IPS-NIHi11 (cell line): ENCODE measurements at places on chromosomes 3 and 15.
A peak's percentile ranks its signal among the peaks of the same experiment; 100 is the strongest.

DNA sequence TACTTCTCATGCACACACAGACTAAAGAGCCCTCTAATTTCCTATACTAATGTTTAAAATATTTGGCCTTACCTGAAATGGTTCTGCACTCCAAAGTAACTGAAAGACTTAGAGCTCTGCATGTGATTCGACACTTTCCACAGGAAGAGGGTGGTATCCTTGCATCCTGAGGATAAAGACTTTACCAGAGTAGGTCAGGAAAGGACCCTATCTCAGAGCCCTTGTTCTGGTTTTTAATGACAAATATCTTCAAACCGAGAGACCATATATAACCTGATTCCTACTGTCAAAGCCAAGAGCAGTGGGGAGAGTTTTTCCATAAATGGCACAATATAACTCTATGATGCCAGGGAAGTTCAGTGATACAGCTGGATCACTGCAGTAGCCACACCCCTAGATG is at the start of gene GP5:
GP5 (minus strand) TSS at position 101 of the 400 bp plus-strand sequence. CDS start 984 bp downstream, outside the sequence.
- DNase-seq: no peak

- DNase-seq: no peak
Observed at GRCh38 chr3:114499976-114500375, 206.1 kb downstream of the TIGIT start.

DNA sequence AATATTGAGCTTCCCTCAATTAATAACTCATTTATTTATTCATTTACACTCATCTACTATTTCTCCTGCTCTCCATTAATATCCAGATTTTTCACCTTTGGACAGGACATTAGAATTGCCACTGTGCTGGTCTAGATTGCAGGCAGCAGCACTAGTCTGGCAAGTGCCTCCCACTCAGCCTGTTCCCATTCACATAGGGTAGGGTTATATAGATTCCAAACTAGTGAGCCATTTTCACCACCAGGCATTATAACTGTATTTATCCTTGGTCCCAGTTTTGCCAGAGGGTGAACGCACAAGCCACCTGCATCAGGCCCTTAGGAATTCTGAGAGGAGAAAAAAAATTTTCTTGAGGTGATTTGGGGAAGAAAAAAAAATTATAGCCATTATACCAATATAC is 44.5 kb downstream of the ANAPC13 start:
- no peak for DNase-seq

GRCh38 chr3:195820186-195820585 is 8.5 kb upstream of the MUC4 start:
- no peak for DNase-seq

GRCh38 chr3:190864002-190864401 is 1.5 kb upstream of the GMNC start:
- DNase-seq: no peak

- DNase-seq: peak; percentile 91
Observed at GRCh38 chr15:73051807-73052652, at the start of gene NEO1. NEO1 (plus strand) TSS chr15:73052463; CDS start chr15:73052676, 213 bp downstream.

DNA sequence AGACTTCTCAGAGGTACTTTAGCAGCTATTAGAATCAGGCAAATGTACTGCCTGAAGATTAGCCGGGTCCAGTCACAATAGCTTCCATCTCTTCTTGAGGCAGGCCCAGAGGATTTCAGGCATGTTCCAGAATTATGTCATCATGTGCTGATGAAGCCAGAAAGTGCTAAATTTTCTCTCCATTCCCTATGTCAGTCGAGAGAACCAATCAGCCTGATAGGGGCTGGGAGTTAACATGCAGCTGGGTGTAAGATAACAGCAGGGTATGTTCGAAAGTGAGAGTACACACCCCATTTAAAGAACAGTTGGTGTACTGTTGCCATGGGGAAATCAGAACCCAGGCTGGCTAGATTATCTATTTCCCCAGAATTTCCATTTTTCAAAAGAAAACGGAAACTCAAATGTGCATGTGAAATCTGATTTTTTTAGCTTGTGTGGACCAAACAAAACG is 48.7 kb downstream of the MYH15 start:
- DNase-seq: no peak
